RPMI7951 (cell line): ENCODE measurements at places on chromosomes 11 and 22. TPM values are rescaled to one million over a fixed set of nuclear protein-coding genes. Genes with fewer than 3 reads are reported as not detected.

- no peak for DNase-seq
These were observed 84.0 kb upstream of the SHANK2 start for GRCh38 chr11:71336176-71336995.

GRCh38 chr11:94708642-94709041, 59.5 kb upstream of the AMOTL1 start:
- no peak for DNase-seq

DNA sequence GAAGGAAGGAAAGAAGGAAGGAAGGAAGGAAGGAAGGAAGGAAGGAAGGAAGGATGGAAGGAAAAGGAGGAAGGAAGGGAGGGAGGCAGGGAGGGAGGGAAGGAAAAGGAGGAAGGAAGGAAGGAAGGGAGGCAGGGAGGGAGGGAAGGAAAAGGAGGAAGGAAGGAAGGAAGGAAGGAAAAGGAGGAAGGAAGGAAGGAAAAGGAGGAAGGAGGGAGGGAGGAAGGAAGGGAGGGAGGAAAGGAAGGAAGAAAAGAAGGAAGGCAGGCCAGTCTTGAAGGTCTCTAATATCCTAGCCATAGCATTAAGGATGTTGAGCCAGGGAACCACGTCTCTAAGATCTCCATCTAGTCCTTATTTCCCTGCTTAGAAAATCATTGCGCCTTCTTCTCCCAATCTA, 78.8 kb downstream of the TMPRSS5 start:
- no peak for DNase-seq

CRYBA4 gene
- not detected in 2 replicates for total RNA-seq

PRG3 gene
- total RNA-seq, result not detected in 2 replicates

- no peak for DNase-seq
These were observed 13.6 kb downstream of the GLB1L3 start for GRCh38 chr11:134289789-134290188.

- DNase-seq, result peak; percentile 71
These were observed 36.5 kb downstream of the NADSYN1 start for GRCh38 chr11:71489311-71490043.

POU2AF3 gene
- 0.24 TPM in 1 of 2 replicates, not detected in the other for total RNA-seq

DNA sequence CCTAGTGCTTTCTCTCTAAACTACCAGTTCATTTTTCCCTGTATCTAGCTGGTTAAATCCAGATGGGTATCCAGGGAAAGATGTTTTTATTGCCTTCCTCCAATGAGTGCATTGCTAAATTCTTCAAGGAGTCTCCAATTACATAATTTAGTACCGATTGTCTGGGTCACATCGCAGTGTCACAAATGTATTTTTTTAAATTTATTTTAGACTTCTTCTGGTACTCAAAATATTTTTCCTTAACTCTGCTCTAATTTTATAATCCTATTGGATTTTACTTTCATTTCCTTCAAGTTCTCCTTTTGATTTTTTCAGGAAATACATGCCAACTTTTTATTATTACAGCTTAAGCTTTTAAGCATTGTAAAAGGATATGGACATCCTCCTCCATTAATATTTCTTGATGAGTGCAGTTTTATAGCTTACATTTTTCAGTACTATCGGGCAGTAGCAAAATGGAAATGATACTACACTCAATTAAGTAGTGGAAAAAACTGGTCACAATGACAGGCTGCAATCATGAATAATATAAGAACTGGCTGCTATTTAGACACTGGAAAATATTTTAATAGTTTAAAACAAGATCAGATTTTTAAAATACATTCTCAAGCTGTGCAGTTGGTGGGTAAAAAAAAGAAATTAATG, 20.3 kb downstream of the BBOX1 start:
- DNase-seq, result no peak

DNA sequence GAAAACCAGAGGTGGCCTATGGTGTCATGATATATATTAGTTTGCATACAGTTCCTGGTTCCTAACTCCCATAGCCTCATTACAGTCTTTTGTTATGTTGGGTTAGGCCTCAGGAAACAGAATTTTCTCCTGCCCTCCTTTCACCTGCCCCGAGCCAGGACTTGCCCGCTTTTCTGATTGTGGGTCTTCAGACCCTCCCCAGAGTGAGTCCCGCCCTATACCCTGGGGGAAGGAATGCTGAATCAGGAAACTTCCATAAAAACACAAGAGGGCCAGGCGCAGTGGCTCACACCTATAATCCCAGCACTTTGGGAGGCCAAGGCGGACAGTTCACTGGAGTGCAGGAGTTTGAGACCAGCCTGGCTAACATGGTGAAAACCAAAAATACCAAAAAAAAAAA, 70.9 kb downstream of the SLC35F2 start:
- DNase-seq, result no peak
